Smooth muscle cell of trachea (primary cell): ENCODE measurements at places on chromosomes 5 and 9. TPM values are rescaled to one million over a fixed set of nuclear protein-coding genes. Genes with fewer than 3 reads are reported as not detected.

MEGF10 gene
- under 0.01 TPM in 1 of 2 replicates, not detected in the other for total RNA-seq

TRMO gene
- 13.1 and 15.9 TPM in 2 replicates for total RNA-seq

GADD45G gene
- 3.1 TPM in 1 of 2 replicates, not detected in the other for total RNA-seq

PLCXD3 gene
- total RNA-seq, result under 0.01 and 0.58 TPM in 2 replicates

CYLC2 gene
- total RNA-seq, result not detected in 2 replicates

PDZD2 gene
- 0.50 and 1.7 TPM in 2 replicates for total RNA-seq

PCDHGA2 gene
- 3.3 and 6.6 TPM in 2 replicates for total RNA-seq

ECM2 gene
- total RNA-seq, result 5.7 and 6.1 TPM in 2 replicates
